CD8-positive, alpha-beta T cell (primary cell): ENCODE measurements at places on chromosomes 11 and 22. TPM values are rescaled to one million over a fixed set of nuclear protein-coding genes. Genes with fewer than 3 reads are reported as not detected.

PHOX2A gene
- total RNA-seq: not detected

DRICH1 gene
- total RNA-seq: 0.56 TPM

MMP26 gene
- not detected for total RNA-seq

LRRC55 gene
- not detected for total RNA-seq

MS4A15 gene
- not detected for total RNA-seq

FOLR3 gene
- total RNA-seq: not detected

ADSL gene
- total RNA-seq: 61.8 TPM

ZNRF3 gene
- total RNA-seq: 0.69 TPM

CBY1 gene
- 7.6 TPM for total RNA-seq

KCNJ1 gene
- total RNA-seq: not detected

NAALAD2 gene
- total RNA-seq: not detected

DGAT2 gene
- not detected for total RNA-seq

OR4B1 gene
- total RNA-seq: not detected

PAMR1 gene
- not detected for total RNA-seq

GNB1L gene
- 5.8 TPM for total RNA-seq

AAMDC gene
- total RNA-seq: 2.0 TPM

JAML gene
- total RNA-seq: 38.4 TPM

EIF3D gene
- total RNA-seq: 302 TPM

MEI1 gene
- 62.5 TPM for total RNA-seq

MMP12 gene
- not detected for total RNA-seq

TEX54 gene
- total RNA-seq: not detected

PLAAT3 gene
- total RNA-seq: 5.0 TPM

MOGAT2 gene
- not detected for total RNA-seq

FLRT1 gene
- not detected for total RNA-seq

CCDC15 gene
- 0.56 TPM for total RNA-seq

TCN2 gene
- 0.17 TPM for total RNA-seq

NXPE4 gene
- total RNA-seq: not detected

UBQLNL gene
- total RNA-seq: 0.16 TPM

MMP11 gene
- 1.3 TPM for total RNA-seq

ABCC8 gene
- total RNA-seq: not detected

CHST1 gene
- total RNA-seq: not detected

FAT3 gene
- total RNA-seq: not detected

SNX32 gene
- 0.69 TPM for total RNA-seq

GLYATL2 gene
- total RNA-seq: not detected

TTC12 gene
- 8.6 TPM for total RNA-seq

MMP27 gene
- not detected for total RNA-seq

SNU13 gene
- 158 TPM for total RNA-seq
